Activated CD4-positive, CD25-positive, alpha-beta regulatory T cell (primary cell): ENCODE measurements at places on chromosomes 5 and 9.

DNA sequence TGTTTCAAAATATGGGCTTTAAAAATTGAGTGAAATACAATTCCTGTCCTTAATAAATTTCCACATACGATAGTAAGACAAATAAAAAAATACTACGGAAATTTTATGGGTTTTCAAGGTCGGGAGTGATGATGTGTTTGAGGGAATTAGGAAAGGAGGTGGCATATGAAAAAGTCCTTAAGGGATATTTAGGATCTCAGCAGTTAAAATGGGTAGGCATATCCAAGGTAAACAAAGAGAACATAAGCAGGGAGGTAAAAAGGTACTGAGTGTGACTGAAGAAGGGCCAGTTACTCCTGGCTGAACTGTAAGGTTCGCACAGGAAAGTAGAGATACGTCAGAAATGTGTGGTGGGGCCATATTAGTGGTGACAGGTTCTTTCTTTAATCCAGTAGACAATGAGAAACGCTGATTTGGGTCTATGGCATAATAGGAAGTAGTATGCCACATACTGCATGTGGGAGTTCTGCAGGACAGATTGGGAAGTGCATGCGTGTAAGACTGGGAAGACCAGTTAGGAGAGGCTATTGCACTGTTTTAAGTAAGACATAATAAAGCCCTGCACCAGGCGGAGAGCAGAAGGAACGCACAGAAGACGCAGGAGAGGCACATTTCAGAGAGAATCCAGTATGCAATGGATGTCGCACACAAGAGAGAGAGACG, 937 bp upstream of the HMGCR start:
- no peak for DNase-seq

DNA sequence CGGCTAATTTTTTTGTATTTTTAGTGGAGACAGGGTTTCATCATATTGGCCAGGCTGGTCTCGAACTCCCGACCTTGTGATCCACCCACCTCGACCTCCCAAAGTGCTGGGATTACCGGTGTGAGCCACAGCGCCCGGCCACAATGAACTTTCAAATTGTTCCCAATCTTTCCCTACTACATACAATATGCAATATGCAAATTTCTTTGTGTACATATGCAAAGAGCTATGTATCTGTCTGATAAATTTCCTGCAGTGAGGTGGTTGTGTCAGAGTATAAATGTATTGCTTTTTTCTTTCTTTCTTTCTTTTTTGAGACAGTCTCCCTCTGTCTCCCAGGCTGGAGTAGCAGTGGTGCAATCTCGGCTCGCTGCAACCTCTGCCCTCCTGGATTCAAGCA, 48.8 kb upstream of the PLPP1 start:
- no peak for DNase-seq

GRCh38 chr9:28163619-28164018, 590.3 kb upstream of the C9orf72 start:
- no peak for DNase-seq

GRCh38 chr9:15882328-15882727, 329.5 kb downstream of the CCDC171 start:
- no peak for DNase-seq

GRCh38 chr5:72883850-72884249, 67.4 kb downstream of the TNPO1 start:
- DNase-seq = no peak

DNA sequence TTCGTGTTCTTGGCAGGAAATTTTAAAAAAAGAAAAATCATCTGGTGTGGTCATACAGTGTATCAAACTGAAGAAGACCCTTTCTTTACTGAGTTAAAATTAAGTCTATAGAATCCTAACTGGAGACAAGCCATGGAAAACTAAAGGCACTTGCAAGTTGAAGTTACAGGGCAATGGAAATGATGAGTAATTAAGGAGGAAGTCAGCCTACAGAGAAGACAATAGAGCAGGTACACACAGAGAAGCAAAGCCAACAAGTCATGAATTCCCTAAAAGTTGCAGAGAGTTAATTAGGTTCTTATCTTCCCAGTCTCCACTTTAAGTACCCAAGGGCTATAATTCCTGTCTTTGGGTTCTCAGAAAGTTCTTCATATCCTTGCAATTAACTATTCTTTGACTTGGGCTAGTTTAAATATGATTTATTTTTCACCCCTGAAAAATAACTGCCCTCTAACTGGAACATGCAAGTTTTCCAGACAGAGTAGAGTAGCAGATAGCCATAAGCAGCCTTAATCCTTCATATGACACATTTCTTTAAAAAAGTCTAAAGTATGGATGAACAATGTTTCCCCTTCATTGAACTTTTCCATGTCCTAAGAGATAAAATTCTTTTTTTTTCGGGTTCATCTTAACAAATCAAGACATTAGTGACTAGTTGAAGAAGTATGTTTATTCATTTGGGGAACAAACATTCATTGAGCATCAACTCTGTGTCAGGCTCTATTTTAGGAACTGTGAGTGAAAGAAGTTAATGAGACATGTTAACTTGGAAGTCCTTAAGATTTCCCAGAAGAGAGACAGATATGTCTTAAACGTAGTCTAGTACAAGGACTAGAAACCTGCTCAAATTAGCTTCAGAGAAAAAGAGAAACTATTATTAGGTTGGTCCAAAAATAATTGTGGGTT, 5.2 kb upstream of the ITGA2 start:
- DNase-seq = no peak

DNA sequence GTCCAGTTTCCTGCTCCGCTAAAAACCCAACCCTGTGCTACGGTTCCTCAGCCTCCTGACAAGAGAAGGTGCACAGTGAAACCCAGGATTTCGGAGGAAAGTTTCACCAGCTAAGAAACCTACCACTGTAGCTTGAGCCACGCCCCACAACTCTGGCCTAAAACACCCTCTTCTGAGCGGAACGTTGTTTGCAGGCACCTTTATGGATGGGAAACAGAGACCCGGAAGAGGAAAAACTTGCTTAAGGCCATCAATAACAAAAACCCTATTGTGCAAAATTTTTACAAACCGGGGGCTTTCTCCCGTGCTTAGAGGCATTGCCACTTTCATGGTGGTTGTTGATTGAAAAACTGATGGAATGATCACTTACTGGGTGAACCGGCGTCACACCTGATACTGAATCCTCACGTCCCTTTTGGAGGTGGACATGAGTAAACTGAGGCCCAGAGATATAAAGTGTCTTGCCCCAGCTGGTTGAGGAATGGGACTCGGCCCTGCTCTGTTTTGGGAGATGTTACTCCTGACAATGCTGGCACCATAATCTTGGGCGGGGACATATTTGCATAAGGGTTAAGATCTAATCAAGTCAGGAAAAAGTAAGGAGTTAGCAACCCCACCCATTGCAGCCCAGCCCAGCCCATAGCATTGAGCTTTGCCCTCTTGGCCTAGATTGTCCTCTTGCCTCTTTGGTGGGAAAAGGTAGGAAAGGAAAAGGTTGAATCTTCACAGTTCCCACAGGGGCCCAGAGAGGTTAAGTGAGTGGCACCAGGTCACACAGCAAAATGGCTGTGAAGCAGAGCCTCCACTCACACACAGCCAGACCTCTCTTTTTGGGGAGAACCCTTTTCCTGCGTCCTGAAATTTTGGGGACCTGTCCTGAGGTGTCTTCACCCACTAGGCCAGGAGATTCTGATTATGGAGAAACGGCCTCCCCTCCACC, 23.2 kb upstream of the PTGS1 start:
- no peak for DNase-seq

DNA sequence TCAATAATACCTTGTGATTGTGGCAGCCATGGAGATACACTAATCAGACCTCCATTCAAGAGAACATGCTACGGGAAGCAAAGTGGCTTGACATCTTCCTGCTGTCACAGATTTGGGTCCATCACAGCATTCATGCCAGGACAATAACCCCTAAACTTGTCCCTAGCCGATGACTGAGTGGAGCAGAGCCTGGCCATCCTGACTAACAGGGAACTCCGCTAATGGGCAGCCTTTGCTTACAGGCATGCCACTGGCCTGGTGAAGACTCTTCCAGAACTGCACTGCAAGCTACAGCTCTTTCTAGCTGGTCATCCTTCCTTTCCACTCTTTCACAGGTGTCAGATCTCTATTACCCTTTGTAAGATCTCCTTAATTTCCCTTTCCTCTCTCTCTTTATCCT, 16.0 kb downstream of the FAM174A start:
- no peak for DNase-seq

DNA sequence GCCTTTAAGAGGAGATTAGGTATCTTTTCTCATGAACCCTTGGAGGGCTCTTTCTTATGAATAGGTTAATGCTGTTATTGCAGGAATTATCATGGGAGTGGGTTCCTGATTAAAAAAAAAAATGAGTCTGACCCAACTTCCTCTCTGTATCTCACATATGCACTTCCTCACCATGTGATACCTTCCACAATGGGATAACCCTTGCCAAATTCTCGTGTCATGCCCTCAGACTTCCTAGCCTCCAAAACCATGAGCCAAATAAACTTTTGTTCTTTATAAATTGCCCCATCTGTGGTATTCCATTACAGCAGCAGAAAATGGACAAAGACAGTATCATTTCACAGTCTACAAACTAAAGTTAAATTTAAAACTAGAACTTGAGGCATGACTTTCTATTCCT, 1.0 kb downstream of the OR1B1 start:
- no peak for DNase-seq

DNA sequence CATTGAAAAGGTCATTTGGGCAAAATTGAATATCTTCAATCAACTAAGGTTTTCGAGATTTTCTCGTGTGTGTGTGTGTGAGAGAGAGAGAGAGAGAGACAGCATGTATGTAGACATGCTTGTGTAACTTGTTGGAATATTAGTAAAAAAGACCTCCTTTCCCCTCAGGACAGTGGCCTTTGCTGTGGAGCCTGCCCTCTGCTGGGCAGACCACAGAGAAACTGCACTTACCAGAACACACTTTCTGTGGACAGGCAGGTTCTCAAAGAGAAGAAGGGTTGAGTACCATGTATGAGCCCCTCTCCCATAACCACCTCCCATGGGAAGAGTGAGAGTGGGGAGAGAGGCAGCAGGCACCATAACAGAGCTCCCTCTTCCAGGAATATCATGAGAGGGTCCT, 45.6 kb downstream of the CFAP90 start:
- DNase-seq = no peak

DNA sequence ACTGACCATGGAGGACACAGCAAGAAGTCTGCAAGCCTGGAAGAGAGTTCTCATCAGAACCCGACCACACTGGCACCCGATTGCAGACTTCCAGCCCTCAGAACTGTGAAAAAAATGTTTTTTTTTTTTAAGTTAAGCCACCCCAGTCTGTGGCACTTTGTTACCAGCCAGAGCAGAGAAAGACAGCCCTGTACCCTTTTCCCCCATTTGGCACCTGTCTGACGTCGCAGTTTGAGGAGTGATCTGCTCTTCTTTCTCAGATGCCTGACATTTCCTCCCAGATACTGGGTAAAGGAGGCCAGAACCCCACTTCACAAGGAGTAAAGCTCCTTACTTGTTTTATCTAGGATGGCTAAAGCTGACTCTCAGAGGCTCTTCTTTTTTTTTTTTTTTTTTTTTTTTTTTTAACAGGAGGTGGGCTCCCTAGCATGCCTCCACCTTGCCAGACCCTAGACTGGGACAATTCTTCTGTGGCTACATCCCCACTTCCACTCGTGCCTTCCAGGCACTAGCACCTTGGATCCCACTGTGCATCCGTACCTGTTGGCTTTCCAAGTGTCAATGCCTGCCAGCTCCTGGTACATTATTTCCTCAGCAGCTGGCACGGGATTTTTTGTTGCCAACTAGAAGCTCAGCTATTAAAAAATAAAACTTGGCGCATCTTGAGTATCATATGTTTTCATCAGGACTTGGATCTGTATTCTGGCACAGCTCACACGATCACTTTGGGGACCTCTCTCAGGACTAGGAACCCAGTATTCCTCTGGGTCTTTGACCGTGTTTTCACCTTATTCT, 14.4 kb downstream of the CAMK4 start:
- DNase-seq = no peak

- no peak for DNase-seq
Observed at GRCh38 chr9:133767625-133768024, 29.5 kb upstream of the SARDH start.

DNA sequence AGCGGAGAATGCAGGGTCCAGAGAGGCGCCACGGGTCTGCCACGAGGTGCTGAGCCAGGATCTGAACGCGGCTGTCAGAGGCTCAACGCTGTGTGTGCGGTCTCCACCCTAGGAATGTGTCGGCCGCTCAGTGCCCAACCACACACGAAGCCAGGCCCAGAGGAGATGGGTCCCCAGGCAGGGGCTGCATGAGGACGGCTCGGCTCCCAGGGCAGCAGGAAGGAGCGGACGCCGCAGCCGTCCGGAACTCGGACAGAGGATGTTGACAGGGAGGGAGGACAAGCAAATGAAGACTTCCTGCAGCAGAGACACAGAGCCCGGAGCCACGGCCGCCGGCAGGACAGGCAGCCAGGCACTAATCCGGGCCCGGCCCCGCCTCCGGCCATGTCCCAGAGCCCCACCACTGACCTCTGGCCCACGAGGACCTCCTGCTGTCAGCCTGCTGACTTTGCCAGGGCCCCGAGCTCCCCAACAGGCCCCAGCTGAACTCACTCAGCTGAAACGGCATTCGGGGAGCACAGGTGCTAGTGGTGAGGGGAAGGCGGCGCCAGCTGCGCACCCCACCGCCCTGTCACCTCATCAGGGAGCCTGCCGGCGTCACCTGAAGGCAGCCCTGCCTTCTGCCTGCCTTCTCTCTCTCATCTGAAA, 12.7 kb downstream of the VAV2 start:
- DNase-seq = no peak

GRCh38 chr5:62330302-62330701, 24.3 kb downstream of the KIF2A start:
- DNase-seq = no peak

DNA sequence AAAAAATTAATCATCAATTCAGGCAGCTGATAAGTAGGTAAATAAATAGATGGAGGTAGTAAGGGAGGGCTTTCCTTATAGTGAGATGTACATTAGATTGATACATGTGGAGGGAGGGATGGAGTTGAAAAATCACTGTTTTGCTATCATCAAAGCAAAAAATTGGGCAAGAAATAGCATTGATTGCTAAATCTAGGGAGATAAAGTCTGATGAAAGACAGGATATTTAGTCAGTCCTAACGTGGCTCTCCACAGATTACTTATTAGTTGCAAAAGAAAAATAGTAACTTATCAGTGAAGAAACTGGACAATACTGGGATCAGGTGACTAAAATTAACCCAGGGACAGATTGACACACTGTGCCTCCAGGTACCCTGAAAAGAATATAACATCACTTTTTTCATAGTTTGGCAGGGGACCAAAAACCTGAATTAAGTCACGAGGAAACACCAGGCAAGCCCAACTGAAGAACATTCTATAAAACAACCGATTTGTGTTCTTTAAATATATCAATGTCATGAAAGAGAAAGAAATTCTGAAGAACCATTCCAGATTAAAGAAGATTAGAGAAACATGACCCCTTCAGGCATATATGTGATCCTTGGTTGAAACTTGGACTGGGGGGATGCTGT, 27.1 kb upstream of the GOLPH3 start:
- no peak for DNase-seq

GRCh38 chr5:137167187-137167586, 331.9 kb downstream of the SPOCK1 start:
- no peak for DNase-seq

- no peak for DNase-seq
Observed at GRCh38 chr9:107557236-107557990, 67.8 kb upstream of the KLF4 start.
